ENCODE measurements at places on chromosomes 4 and X. TPM values are rescaled to one million over a fixed set of nuclear protein-coding genes. Genes with fewer than 3 reads are reported as not detected.

GRCh38 chrX:9134366-9134765, 100.4 kb upstream of the FAM9B start:
- no peak for DNase-seq

DNA sequence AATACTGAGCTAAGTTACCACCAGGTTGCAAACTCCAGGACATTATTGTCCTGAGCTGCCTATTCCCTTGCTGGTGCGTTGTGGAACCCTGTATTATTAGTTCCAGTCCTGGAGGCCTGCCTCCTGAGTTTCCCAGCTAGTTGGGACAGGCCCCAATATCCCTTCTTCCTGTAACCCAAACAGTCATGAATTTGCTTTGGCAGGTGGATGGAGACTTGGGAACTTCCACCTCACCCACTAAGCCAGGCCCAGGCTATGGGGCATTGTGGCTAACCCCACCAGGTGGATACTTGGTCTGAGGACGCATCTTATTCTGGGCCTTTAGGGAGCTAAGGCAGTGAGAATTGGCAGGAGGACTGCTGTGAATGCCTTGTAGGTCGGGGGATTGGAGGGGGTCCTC, 5.0 kb downstream of the RBM3 start:
- DNase-seq: no peak

DNA sequence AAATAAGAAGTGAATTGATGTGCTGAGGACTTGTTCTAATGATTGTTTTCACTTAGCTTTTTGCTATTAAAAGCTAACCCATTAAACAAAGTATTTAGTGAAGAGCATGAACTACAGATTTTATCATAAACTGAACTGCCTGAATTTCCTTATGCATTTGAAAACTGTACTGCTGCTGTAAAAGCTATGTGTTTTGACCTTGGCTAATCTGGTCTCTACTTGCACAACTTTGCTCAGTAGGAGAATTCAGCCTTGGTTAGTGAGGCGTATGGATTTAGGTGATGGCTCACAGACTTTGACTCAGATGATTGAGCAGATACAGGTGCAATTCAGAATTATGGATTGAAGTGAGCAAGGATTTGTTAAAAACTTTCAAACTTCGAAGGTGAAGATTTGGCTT, 38.7 kb upstream of the FAT1 start:
- DNase-seq: no peak

GRCh38 chrX:48468247-48468671, 1.8 kb downstream of the SLC38A5 start:
- DNase-seq: peak; percentile 46

- no peak for DNase-seq
Measured at GRCh38 chr4:74623041-74623440, 171.3 kb downstream of the BTC start.

- DNase-seq: no peak
Measured at GRCh38 chrX:27057883-27058282, 405.3 kb downstream of the PPP4R3C start.

GRCh38 chr4:7388627-7389026, 46.1 kb downstream of the PSAPL1 start:
- DNase-seq: no peak

DNA sequence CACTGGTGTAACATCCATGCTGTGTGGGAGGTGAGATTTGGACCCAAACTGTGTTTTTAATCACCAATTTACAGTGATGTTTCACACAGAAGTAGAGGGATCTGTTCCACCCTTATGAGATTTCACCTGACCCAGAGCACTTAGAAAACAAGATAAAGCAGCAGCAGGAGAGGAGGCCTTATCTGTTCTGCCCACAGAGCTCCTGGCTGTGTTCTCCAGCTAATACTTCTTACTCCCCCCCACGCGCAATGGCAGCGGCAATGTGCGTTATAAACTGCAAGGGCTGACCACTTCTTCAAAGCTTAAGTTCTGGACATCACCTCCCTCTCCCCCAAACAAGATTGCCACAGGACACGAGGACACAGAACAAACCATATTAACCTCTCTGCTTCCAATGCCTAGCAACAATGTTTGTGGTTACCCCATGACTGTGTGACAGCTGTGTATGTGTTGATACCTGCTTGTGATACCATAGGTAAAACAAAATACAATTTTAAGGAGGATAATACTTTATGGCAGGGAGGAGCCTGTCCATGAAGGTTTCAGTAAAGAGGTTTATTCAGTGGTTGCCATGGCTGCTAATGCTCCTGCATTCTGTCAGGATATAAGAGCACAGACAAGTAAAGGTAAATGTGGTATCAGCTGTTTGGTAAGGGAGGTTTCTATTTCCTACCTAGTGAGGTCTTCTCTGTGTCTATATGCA, 210.0 kb downstream of the SOWAHB start:
- DNase-seq: no peak

DNA sequence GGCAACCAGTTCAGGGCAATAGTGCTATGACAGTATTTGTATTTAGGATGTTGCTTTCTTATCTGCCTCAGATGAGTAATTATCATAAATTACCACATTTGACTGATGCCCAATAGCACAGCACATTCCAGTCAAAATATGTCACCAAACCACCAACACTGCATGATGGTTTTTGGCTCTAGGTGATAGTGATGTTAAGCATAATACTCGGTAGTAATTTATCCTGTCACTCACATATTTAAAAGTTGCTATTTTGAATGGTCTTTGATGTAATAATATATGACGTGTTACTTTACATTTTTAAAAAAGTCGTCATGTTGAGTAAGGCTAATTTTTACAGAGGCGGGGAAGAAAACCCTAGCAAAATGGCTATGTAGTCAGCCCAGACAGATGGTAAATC, 42.5 kb downstream of the UNC5C start:
- DNase-seq: no peak

GRCh38 chrX:56600141-56600540, 36.7 kb downstream of the UBQLN2 start:
- DNase-seq: no peak

- DNase-seq: no peak
Measured at GRCh38 chr4:173211838-173212237, 43.2 kb downstream of the GALNT7 start.

GRCh38 chr4:11218692-11219091, 210.0 kb downstream of the HS3ST1 start:
- DNase-seq: no peak

DNA sequence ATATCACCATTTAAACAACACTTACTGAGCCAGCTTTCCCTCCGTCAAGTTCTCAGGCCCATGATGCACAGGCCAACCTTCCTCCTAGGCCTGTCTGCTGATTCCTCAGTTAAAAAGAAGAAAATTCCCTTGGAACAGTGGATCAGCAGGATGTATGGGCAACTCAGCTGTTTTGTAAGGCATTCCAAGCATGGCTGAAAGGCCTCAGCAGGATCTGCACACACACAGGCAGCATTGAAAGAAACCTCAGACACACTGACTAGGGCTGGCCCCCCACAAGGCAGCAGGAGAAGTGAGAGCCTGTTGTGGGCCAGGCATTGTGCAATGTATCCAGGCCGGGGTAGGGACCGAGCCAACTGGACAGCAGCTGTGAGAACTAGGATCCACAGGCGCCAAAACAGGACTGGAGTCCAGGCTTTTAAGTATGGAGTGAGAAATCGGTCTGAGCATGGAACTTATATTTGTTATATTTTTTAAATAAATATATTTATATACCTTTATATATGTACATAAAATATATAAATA, 171.4 kb downstream of the NWD2 start:
- DNase-seq: no peak

DNA sequence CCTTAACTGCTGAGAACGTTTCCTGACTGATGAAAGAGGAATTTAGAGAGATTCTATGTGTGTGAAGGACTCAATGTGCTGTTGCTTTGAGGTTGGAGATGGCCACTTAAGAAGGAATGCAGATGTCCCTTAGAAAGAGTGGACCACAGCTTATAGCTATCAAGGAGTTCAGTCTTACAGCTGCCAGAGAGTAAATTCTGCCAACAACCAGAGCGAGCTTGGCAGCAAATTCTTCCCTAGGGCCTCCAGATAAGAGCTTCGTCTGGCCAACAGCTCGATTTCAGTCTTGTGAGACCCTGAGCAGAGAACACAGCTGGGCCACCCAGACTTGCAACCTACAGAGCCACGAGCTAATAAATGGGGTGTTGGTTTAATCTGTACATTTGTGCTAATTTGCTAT, 21.8 kb downstream of the MID1 start:
- DNase-seq: no peak

- no peak for DNase-seq
Measured at GRCh38 chr4:87555773-87556619, 26.8 kb upstream of the SPARCL1 start.

DNA sequence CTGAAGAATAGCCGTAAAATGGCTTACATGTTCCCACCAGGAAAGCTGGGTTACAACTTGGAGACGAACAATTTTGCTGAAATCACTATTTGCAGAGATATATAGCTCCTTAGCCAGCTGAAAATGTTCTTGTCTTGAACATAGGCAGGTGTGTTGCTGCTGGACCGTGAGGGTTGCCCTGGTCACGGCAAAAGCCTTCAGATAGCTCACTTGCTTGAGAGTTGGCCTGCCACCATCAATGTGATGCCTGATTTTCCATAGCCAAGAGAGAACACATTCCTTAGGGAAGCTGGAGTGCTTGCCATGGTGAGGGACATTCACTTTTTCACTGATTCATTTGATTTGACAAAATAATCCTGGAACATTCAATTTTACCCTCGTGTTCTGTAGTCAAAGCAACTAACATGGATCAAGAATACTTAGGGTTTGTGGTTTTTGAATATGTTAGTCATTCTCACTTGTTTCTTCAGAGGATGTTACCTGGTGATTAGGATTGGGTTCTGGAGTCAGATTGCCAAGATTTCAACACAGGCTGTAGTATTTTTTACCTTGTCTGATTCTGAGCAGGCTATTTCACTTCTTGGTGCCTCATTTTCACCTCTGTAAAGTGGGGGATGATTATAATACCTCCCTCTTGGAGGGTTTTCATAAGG, 536.9 kb downstream of the RAPGEF2 start:
- no peak for DNase-seq

GRCh38 chrX:21623778-21624501, 34.2 kb downstream of the KLHL34 start:
- no peak for DNase-seq

DNA sequence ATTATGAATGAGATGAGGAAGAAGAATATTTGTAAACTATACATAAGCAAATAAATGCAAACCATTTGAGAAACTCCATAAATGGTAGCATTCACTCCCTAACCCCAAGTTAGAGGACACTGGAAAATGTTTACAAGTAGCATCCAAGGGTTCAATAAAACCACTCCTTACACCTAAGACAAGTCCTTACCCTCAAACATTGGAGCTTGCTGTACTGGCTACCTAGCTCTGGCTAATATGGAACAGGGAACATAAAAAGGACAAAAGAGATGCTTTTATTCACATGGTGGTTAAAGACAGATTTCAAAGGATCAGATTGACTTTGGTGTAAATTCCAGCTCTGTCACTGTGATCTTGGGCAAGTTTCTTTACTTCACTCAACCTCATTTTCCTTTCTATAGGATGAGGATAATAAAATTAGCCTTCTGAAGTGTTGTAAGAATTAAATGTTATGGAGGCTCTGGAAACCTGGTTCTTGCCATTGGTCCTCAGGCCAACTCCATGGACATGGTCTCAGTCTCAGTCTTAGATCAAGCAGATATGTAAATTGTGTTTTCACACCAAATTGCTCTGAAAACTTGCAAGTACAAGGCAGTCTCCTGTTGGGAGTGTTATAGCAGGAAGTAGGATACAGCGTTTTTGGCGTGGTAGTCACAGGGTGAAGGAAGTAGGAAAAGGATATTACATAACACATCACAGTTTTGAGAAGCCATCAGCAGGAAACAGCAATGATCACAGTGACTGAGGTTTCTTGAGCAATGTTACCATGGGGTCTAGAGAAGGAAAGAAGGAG, 3.3 kb downstream of the CXCL1 start:
- DNase-seq: no peak

DNA sequence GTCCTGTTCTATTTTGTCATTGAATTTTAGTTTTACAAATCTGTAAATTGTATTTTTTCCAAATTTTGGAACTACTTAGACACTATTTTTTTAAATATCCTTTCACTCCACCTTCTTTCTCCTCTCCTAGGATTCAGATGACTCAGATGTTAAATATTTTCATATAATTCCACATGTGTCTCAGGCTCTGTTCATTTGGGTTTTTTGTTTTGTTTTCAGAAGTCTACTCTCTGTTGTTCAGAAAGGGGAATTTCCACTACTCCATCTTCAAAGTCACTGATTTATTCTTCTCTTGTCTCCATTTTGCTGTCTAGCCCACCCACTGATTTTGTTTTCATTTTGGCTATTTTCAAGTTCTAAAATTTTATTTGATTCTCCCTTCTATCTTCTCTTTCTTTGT, 264.0 kb upstream of the SLIT2 start:
- DNase-seq: no peak

GRCh38 chr4:65580551-65580950, 89.7 kb downstream of the EPHA5 start:
- no peak for DNase-seq

DNA sequence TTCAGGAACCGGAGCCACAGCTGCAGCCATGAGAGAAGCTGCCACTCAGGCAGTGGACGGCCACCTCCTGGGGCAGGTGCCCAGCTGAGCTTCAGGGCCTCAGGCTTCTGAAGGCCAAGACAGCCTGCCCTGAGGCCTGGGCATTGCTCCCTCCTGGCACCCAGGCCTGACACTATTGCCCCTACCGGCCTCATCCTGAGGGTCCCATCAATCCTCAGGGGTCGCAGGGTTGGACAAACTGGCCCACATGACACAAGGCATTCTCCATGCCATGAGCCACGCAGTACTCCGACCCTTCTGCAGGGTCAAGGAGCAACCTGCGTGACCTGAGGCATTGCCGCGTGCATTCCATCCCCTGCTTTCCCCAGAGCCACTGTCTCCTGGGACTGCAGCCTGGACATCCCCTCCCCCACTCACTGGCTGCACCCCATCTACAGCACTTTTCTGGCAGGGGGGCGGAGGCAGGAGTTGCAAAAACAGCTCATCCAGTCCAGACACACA, 3.0 kb upstream of the ZFP92 start:
- no peak for DNase-seq

- DNase-seq: no peak
Measured at GRCh38 chr4:56169061-56169460, 218.2 kb downstream of the AASDH start.

Gene EDA2R
- 0.94 TPM for total RNA-seq

Gene SERTM2
- total RNA-seq: not detected

Gene NXT2
- 2.6 TPM for total RNA-seq

Gene S100G
- total RNA-seq: not detected

Gene TMPRSS11D
- not detected for total RNA-seq

Gene PAGE2
- total RNA-seq: not detected

Gene NEUROG2
- total RNA-seq: not detected

Gene CFP
- 3.9 TPM for total RNA-seq

Gene SRPX2
- total RNA-seq: 37.4 TPM

Gene PPEF2
- total RNA-seq: not detected

Gene DOK7
- total RNA-seq: 38.2 TPM
